Stimulated activated CD4-positive, alpha-beta T cell treated with anti-CD3 and anti-CD28 coated beads, TNF-alpha, amount 100 ng/mL, for 4 hours (primary cell): ENCODE measurements at places on chromosomes 7 and 10.

GRCh38 chr10:86401588-86402282 lies 35.1 kb upstream of the GRID1 start:
- DNase-seq: no peak

DNA sequence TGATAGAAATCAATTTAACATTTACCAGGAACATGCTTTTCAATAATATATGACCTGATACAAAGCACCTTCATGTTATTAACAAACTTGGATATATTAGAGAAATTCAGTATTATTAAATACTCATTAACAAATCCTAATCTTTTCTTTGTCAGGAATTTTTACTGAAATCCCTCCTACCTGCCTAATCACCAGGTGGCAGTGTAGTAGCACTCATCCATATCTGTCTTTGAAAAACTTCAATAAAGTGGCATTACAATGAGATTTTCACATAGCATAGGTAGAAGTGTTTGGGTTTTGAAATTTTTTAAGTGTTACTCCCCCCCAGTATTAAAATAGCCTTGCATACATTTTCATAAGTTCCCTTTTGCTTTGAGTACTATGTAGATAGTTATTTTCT lies 1246.6 kb upstream of the LRRN3 start:
- DNase-seq: no peak

DNA sequence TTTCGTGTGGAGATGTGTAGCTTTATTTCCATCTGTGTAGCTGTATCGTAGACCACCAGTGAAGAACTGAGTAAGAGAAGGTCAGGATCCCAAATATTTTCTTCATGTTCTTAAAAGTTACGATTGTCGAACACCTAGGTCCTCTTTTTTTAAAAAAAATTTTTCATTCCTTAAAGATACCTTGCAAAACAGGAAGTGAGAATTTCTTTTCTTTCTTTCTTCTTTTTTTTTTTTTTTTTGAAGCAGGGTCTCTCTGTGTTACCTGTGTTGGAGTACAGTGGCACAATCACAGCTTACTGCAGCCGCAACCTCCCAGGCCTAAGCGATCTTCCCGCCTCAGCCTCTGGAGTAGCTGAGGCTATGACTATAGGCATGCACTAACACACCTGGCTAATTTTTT lies 60.8 kb downstream of the PHTF2 start:
- no peak for DNase-seq

GRCh38 chr10:80253266-80253962 lies 36.0 kb downstream of the MAT1A start:
- no peak for DNase-seq

- no peak for DNase-seq
These were observed 81.4 kb downstream of the MALSU1 start for GRCh38 chr7:23380556-23380955.

GRCh38 chr7:152354061-152354460 lies 81.7 kb downstream of the KMT2C start:
- DNase-seq: no peak

GRCh38 chr10:110352930-110353243 lies 48.2 kb upstream of the SMNDC1 start:
- no peak for DNase-seq

GRCh38 chr7:46745707-46746090 lies 824.6 kb upstream of the IGFBP3 start:
- no peak for DNase-seq
